ENCODE measurements at places on chromosomes 1 and 21.
A peak's percentile ranks its signal among the peaks of the same experiment; 100 is the strongest.

GRCh38 chr1:242530761-242531160 lies 6.3 kb upstream of the PLD5 start:
- peak; percentile 13 for DNase-seq

DNA sequence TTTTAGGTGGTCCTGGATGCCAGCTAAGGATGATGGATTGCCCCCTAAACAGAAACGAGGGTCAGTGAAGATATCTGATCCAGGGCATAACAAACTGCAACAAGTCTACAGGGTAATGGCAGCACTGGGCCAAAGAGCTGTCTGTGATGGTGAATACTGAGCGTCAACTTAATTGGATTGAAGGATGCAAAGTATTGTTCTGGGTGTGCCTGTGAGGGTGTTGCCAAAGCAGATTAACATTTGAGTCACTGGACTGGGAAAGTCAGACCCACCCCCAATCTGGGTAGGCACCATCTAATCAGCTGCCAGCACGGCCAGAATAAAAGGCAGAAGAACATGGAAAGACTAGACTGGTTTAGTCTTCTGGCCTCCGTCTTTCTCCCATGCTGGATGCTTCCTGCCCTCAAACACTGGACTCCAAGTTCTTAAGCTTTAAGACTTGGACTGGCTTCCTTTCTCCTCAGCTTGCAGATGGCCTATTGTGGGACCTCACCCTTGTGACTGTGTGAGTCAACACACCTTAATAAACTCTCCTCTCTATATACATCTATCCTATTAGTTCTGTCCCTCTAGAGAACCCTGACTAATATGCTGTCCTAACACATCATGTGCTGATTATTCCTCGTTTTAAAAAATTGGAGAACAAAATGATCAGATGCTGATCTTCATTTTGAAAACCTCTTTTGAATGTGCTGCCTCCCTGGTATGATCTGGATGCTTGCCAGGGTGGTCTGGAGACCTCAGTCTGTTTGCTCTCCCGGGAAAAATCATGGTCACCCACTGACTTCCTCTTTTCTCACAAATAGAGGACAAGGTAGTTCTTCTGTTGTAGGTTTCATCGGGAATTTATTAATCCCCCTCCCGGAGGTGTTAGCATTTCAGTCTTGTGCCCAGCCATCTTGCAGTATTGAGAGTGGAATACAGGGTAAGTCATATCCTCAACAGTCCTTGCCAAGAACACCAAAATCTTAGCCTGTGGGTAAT lies 234.7 kb downstream of the SETD4 start:
- no peak for DNase-seq

- DNase-seq: peak; percentile 19
Observed at GRCh38 chr1:65372557-65372956, 47.9 kb upstream of the LEPR start.

DNA sequence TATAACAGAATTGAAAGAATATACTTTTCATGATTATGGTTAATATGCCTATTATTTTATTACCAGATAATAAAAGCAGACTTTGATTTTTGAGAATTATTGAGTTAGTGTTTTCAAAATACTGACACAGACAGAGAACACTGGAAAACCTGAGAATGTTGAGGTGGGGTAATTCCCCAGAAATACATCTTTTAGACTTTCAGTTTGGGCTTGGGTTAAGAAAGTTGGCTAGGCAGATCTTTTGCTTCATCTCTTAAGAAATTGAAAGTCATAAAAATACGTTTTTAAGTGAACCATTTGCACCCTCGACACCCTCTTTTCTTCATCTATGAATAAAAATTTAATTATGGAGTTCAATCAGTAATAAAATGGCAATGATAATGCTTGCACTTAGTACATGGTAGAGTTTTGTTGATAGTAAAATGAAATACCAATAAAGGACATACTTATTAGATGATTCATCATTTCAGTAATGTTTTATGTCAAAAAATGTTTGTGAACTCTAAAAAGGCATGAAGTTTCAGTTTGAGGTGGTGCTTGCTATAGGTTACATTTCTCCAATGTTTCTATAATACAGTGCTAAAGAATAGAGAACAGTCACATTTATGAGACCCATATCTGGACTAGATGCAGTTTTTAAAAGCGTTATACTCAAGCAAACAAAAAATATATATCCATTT lies 1.9 kb upstream of the SAMSN1 start:
- no peak for DNase-seq

DNA sequence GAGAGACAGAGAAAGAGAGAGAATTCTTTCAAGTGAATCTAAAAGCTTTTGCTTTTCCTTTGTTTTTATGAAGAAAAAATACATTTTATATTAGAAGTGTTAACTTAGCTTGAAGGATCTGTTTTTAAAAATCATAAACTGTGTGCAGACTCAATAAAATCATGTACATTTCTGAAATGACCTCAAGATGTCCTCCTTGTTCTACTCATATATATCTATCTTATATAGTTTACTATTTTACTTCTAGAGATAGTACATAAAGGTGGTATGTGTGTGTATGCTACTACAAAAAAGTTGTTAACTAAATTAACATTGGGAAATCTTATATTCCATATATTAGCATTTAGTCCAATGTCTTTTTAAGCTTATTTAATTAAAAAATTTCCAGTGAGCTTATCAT lies 117.6 kb downstream of the PTPRC start:
- DNase-seq: peak; percentile 41

DNA sequence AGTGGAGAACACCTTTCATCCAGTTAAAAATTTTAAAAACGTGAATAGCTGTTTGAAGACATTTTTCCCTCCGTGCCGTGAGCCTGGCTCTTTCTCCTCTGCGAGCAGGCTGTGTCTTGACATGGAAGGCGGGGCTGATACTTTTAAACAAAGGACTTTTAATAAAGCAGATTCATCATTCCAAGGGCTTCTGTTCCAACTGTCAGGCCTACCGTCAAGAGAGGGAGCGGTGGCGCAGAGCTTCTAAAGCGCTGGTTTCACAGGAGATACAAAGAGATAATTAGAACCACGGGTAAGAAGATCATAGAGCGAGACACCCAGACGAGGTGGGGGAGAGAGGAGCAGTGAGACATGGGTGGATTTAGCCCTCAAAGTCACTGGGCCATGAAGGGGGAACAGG lies 247.4 kb upstream of the C1orf174 start:
- no peak for DNase-seq

GRCh38 chr1:205743977-205744376 lies 6.0 kb downstream of the NUCKS1 start:
- DNase-seq: no peak

GRCh38 chr1:173549813-173550212 lies 53.1 kb downstream of the SLC9C2 start:
- DNase-seq: no peak

GRCh38 chr1:105373681-105374080 lies 1624.0 kb downstream of the AMY1C start:
- DNase-seq: no peak

DNA sequence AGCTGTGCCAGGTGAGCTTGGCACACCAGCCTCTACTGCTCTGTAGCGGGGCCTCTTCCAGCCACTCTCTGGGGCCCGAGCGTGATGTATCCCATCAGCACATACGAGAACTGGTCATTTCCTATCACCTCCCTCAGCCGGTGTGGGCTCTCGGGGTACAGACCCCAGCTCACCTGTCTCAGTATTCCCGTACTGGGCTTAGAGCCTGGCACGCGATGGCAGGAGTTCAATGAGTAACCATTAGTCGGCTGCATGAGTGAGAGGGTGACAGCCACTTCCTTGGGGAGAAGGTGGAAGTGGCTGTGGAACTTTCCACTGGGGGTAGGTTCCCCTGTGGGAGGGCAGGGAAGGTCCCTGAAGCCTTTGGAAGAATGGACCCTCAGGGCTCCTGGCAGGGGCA lies 46.1 kb downstream of the ECE1 start:
- DNase-seq: no peak

DNA sequence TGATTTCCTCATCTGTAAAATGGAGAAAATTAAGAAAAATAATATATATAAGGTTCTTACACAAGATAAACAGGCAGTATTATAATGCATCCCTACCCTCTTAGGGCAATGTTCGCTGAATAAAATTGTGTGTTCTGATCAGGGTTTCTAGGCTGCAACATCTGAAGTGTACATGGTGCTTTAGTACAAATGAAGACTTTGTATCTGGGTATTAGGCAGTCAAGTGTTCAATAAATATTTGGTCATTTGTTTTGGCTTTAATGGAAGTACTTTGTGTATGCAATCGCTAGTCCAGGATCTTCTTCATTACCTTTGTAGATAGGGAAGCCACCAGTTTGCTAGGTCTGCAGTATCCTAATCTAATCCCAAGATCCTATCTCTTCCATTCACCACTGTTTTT lies 28.1 kb downstream of the DNASE2B start:
- no peak for DNase-seq

DNA sequence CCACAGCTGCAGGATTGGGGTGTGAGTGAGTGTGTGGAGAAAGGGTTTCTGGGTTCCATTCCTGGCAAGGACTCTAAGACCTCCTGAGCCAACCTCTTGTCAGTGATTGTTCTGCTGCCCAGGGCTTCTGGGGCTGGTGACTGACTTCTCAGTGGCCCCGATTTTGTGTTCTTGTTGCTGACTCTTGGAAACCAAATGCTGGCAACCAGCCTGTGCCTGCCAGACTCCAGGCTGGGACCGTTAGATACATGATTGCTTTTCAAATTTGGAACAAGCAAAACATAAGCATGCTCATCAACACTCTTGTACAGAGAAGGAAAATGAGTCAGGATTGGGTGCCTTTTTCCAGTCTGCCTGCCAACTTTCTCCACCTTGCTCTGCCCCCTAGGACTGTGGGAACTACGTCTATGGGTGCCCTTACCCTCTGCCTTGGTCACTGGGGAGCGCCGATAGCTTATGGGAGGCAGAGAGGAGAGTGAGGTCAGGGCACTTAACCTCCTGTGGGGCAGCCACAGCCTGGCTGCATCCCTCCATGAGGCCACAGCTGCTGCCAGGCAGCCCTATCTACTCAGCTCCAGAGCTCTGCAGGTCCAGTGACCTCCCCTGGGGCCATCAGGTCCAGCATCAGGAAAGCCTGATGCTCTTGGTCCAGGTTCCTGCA lies 39.3 kb upstream of the EPS8L3 start:
- DNase-seq: no peak

DNA sequence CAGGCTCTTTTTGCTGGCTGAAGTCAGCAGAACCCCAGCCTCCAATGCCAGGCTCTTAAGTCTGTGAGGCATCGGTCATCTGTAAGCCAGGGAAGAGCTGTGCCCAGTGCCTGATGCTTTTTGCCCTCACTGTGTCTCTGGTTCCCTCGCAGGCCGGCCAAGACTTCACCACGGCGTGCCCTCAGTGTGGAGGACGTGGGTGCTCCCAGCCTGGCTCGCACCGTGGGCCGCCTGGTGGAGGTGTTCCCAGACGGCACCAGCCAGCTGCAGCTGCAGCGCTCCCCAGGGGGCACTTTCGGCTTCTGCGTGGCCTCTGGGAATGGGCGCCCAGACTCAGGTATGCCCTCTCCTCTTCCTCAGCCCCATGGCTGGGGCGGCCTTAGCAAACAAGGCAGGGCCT lies 32.5 kb downstream of the KIAA1614 start:
- DNase-seq: no peak

GRCh38 chr1:17405898-17406759 lies 33.3 kb downstream of the RCC2 start:
- DNase-seq: peak; percentile 55

- DNase-seq: no peak
Observed at GRCh38 chr1:68180441-68181164, 51.7 kb downstream of the WLS start.

GRCh38 chr1:50620680-50621329 lies 197.6 kb upstream of the DMRTA2 start:
- DNase-seq: peak; percentile 48

GRCh38 chr1:156513185-156513584 lies 12.6 kb upstream of the MEF2D start:
- DNase-seq: no peak

- DNase-seq: no peak
Observed at GRCh38 chr1:172411791-172412338, 8.6 kb upstream of the C1orf105 start.

- DNase-seq: no peak
Observed at GRCh38 chr1:38111589-38111988, 65.0 kb upstream of the POU3F1 start.

- peak; percentile 88 for DNase-seq
Observed at GRCh38 chr1:109793486-109794318, 30.0 kb upstream of the EPS8L3 start.

DNA sequence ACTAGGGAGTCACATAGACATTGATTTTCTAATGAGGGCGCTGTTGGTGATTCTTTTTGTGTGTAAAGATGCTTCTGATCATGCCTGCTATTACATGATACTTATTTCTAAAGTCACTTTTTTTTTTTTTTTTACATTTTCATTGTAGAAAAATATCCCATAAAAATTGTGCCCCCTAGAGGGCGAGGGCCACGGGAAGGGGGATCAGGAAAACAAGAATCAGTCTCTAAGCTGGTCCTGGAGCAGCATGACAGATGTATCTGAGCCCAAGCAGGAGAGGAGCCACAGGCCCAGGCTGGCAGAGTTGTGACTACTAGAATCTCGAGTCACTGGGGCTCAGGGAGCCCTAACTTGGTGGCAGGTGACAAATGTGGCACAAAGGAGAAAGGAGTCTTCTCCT lies 28.1 kb downstream of the ZSCAN20 start:
- DNase-seq: no peak

DNA sequence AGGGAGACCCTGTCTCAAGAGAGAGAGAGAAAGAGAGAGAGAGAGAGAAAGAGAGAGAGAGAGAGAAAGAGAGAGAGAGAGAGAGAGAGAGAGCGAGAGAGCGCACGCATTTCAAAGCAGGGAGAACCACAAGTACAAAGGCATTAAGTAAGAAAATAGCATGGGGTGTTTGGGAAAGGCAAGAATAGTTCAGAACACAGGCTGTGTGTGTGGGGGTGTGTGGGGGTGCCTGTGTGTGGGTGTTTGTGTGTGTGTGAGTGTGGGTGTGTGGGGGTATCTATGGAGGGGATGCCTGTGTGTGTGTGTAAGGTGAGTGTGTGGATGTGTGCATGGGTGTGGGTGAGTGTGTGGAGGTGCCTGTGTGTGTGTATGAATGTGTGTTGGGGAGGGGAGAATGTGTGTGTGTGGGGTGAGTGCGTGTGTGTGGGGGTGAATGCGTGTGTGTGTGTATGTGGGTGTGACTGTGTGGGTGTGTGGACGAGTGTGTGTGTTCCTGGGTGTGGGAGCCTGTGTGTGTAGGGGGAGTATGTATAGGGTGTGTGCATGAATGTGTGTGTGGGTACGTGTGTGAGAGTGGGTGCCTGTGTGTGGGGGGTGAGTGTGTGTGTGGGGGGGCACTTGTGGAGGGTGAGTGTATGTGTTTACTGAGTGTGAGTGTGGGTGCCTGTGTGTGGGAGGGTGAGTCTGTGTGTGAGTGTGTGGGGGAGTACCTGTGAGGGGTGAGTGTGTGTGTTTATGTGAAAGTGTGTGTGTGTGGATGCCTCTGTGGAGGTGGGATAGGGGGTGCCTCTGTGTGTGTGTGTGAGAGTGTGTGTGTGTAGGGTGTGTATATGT lies 19.1 kb upstream of the HDAC1 start:
- DNase-seq: no peak

DNA sequence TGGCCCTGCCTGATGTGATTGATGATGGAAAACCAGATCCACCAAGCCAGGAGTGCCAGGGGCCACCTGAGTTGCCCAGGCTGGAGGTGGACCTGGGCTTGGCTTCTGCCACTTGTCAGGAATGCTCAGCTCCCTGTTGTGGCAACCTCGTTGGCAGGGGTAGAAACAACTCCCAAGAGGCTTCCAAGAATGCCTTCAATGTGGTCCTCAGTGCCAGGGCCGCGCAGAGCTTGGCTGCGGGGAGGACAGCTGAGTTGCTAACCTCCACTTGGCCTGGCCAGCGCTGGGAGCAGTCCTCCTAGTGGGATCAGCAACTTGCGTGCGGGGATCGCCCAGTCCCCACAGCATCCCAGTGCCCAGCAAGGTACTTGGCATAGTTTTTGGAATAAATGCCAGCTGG lies 9.0 kb downstream of the MYOM3 start:
- no peak for DNase-seq

Measured in astrocyte of the spinal cord (primary cell).